KBM-7 (cell line): ENCODE measurements at places on chromosomes 2 and 18.
A peak's percentile ranks its signal among the peaks of the same experiment; 100 is the strongest.

DNA sequence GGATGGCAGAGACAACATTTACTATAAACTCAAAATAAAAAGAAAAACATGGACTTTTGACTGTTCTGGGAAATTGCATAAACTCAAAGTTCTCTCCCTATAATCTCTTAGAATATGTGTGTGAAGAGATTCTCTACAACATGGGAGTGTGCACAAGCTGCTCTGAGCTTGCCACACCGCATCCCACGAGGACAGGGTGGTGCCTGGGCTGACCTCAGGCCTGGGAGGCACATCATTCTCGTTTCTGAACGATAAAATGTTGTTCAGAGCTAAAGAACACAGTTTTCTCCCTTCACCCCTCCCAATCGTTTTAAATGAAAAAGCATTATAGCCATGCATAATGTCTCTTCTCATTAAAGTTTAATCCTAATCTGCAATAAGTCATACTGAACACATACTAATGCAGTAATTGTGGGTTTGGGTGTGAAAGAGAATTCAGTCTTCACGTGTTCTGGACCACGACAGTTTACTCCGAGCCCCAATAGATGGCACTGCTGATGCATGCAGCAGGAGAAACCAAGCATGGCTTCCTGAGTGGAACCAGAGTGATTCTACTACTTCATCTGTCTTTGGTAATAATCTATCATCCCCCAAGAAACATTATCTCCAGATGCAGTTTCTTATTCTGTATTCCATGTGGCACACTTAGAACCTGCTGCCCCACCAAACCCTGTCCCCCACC lies 46.9 kb upstream of the LAMA1 start:
- no peak for DNase-seq

DNA sequence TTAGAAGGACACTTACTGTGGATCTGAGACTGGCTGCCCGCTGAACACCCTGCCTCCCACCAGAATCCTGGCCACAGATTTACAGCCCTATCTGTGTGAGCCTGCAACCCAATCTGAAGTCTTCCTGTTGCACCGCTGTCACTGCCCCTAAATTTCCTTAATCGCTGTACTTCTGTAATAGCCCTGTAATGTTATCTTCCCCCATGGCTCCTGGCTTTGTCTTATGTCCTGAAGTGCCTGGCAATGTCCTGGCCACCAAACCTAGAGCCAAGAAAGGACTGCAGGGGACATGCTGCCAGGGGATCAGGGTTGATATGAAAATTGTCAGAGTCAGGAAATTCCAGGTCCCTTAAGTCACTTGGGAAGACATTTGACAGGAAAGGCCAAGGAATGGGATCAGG lies 52.7 kb downstream of the FHOD3 start:
- no peak for DNase-seq

GRCh38 chr2:174841936-174842335 lies 77.7 kb upstream of the CHRNA1 start:
- DNase-seq = no peak

DNA sequence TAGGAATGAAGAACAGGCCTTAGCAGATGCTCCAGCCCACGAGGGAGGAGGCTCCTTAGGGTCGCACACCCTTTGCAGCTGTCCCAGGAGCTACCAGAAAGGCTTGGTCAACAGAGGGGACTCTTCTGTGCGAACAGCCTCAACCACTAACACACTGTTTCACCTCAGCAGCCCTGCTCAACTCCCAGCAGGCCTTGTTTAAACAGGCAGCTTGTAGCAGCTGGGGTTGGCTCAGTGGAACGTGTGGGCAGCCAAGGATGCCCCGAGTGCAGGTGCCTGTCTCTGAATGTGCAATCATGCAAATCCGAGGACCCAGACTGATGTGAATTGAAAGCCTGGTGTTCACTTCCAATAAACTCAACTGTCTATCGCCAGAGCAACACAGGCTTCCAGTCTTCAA lies 88.7 kb upstream of the CXCR4 start:
- DNase-seq = no peak

DNA sequence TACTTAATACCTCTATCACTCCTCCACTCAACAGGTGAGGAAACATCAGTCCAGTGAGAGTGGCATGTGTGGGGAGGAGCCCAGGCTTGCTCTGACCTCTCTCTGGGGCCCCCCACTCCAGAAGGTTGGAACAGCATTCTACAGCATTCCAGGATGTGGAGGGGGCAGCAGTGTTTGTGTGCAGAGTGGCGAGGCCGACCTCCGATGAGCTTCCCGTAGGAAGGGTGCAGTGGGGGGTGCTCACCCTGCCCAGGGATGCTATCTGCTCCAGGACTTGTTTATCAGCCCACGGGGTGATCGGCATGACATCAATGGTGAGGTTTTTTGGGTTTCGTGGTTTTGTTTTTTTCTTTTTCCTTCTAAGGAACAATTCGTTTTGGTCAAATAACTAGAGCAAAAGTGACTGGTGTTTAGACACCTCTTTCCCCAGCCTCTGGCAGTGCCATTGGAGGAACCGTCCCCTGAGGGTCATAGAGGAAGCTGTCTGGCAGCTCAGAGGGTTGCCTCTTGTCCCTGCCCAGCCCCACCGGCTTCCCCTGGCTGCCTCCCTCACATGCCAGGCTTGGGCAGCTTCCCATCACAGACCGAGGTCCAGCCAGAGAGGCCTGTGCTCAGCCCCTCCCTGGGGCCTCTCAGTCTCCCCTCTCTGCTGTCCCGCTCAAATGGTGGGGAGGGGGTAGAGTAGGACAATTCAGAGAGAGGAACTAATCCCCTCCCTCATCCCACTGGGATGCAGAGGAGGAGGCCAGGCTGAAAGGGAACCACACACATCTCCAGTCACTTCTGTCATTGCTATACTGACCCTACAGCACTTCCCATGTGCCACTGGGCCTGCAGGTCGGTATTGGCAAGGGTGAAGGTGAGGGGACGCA lies 96.5 kb downstream of the ZFP36L2 start:
- DNase-seq = peak; percentile 51

DNA sequence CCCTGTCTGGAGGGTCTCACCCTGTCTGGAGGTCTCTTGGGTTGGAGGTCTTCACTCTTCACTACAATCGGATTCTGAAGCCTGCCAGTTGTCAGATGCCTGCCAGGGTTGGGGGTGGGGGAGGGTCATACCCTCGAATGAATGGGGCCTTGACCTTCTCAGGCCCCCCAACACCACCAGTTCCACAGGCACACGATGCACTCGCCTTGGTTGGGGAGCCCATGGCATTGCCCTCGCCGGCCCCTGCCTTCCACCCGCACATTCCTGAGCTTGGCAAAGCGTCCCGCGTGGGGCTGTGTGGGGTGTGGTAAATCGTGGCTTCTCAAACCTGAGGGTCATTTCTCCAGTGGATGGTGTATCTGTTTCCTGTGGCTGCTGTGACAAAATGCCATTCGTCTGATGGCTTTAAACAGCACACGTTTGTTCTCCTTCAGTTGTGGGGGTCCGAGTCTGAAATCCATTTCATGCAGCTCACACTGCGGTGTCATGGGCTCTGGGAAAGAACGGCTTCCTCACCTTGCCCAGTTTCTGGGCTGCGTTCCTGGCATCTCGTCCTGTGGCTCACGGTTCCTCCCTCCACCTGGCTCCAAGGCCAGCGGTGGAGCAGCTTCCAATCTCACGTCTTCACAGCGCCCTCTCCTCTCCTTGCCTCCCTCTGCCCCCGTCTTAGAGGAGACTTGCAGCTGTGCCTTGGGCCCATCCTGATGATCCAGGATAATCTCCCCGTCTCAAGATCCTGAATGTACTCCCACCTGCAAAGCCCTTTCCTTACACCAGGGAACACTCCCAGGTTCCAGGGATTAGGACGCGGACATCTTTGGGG lies 38.0 kb upstream of the HPCAL1 start:
- DNase-seq = no peak

GRCh38 chr18:22705328-22705727 lies 227.8 kb upstream of the RBBP8 start:
- no peak for DNase-seq

DNA sequence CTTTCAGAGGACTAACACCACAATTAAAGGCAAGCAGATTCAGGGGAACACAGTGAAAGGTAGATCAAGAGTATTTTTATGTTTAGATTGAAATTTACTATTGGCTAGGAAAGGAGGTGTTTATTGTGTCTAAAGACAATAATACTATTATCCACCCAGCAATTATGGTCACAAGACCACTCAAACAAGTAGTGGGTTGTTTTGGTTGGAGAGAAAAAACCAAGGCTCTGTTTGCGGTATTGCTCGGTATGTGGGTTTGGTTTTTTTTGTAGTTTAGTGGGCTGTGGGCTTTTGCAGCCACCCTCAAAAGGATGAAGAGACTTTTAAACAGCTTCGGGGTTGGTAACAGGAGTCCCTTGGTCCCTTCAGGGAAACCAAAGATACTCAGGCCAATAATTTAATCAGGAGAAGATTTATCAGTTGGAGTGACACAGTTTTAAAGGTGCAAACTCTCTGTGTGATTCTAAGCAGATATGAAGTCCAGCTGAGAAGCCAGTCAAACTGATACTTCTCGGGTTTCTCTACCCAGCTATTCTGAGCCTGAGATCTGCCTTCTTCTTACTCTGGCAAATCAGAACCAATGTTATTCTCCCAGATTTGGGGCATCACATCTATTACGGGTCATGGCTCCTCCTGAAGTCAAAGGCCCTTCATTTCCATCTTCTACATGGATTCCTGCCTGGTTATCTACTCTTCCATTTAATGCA lies 55.3 kb downstream of the DCC start:
- DNase-seq = no peak

DNA sequence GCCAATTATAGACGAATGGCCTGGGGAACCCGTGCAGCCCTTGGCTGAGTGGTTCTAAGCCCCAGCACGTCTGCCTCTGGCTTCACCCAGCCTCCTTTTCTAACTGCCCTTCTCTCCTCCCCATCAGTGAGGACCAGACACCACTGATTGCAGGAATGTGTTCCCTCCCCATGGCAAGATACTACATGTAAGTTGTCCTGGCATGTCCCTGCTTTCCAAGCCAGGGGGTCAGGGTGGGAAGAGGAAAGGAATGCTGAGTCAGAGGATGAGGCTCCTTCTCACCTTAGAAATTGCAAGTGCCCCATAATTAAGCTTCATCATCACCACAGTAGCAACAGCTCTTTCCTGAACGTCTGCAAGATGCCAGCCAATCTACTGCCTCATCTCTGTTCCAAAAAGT lies 4.8 kb downstream of the IL1F10 start:
- no peak for DNase-seq

- no peak for DNase-seq
Measured at GRCh38 chr2:144115739-144116291, 404.1 kb downstream of the ZEB2 start.

DNA sequence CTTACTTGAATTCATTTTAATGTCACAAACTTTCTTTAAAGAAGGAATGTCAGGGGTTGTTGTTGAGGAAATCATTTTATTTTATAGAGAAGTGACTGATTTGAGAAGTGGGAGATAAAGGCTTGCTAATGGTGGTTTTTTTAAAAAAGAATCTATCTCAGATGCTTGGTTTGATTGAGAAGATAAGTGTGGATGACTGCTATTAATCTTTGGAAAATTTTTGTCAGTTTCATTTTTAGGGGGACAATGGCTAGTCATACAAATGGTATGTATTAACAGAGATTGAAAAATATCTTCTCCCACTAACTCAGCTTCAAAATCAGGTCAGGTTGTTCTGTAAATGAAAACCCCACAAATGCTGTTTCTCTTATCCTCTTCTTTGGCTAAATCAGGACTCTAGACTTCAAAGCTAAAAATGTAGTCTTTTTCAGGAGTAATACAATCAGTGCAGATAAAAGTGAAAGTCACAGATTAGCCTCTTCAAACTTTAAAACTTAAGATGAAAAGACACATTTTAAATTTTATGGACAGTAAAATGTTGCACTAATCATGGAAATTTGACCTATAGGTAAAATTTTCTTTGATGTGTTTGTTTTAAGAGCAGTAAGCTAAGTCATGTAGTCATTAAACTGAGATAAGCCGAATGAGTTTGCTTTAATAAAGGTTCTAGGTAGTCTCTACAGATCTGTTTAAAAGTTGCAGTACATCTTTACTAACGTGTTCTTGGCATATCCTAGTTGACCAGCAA lies 674.2 kb upstream of the VRK2 start:
- DNase-seq = no peak

DNA sequence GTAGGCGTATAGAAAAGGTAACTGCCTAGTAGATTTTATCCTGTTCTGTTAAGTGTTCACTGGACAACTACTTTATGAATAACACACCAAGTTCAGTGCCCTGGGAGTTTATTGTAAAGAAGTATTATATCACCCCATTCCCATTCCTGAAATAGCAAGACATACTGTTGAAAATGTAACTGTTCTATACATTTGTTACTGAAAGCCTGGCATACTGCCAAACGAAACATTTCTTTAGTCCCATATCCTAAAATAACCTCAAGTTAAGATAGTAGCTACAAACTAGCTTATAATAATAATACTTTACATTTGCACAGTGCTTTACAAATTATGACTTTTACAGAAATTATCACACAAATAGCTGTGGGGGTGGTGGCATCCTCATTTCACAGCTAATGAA lies 25.1 kb downstream of the SPDYA start:
- DNase-seq = no peak

DNA sequence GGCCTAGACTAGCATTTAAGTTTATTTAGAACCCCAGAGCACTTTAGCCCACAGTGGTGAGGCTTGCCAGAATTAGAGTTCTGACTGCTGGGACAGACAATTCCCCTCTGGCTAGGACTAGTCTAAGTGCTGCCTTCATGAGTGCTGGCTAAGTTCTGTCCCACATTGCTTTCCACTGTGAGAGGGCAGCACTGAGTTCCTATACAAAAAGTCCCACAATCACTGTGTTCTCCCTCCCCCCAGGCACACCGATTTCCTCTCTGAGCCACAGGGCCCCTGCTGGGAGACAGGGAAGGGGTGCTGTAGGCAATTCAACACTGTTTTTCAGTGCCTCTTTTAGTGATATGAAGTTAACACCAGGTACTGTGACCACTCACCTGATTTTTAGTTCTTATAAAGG lies 310.9 kb downstream of the DLGAP1 start:
- no peak for DNase-seq

DNA sequence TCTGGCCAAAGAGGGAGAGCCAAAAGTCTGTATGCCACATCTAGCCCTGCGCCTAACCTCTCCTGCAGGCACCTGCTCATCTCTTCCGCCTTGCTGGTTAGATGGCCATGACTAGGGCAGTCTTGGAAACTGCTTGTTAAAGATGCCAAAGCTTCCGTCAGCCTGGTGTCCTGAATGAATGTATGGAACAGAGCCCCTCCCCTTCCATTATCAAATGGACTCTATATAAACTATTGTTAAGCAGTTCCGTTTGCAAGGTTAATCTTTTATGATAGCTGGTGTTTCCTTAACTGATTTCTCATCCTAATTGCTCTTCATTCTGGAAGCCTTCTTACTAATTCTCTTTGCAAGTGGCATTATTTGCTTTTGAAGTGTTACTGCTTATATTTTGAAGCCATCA lies 87.1 kb downstream of the ATP9B start:
- no peak for DNase-seq
